Activated T-helper 2 cell treated with anti-CD3 and anti-CD28 coated beads, Interferon-gamma antibody, Interleukin-2, Interleukin-4, amounts not matched to agents 10 μg/mL and 5 μg/mL and 100 μg/mL, durations not matched to agents 14 hours and 24 hours and 36 hours (primary cell): ENCODE measurements at places on chromosomes 7 and 10.
A peak's percentile ranks its signal among the peaks of the same experiment; 100 is the strongest.

- H3K36me3 ChIP-seq, result no peaks in the 10 kb centered on the region
- no peak within 1 kb of the TSS for H3K27ac ChIP-seq
- peaks cover 40% of the 10 kb centered on the region for H3K27me3 ChIP-seq
- peak; percentile 58 for DNase-seq
Measured at GRCh38 chr7:129144095-129144833, at the start of gene TSPAN33. TSPAN33 (plus strand) TSS chr7:129144707; CDS start chr7:129144981, 274 bp downstream.

DNA sequence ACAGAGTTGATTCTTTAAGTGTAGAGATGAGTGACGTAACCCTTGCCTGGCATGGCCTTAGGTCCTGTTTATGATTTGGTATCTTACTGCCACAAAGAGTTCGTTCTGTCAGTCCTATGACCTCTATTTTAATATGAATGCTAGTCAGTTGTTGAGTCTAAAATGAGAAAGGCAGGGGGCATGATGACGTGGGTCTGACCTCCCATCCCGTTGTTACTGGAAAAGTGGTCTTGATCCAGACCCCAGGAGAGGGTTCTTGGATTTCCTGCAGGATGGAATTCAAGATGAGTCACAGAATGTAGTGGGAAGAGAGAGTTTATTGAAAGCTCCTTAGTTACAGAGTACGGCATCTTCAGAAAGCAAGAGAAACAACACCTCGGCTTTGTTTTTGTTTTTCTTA, 317.0 kb upstream of the COBL start:
- no peaks in the 10 kb centered on the region for H3K36me3 ChIP-seq
- no peak overlapping the region for H3K4me3 ChIP-seq
- no peak overlapping the region for H3K27ac ChIP-seq
- H3K4me1 ChIP-seq, result no peaks in the 10 kb centered on the region
- no peak for DNase-seq

GRCh38 chr7:108248418-108248817, 118.3 kb upstream of the LAMB4 start:
- H3K27me3 ChIP-seq, result no peaks in the 10 kb centered on the region
- DNase-seq, result no peak
- H3K4me3 ChIP-seq, result no peak overlapping the region
- H3K4me1 ChIP-seq, result peaks cover 3% of the 10 kb centered on the region

DNA sequence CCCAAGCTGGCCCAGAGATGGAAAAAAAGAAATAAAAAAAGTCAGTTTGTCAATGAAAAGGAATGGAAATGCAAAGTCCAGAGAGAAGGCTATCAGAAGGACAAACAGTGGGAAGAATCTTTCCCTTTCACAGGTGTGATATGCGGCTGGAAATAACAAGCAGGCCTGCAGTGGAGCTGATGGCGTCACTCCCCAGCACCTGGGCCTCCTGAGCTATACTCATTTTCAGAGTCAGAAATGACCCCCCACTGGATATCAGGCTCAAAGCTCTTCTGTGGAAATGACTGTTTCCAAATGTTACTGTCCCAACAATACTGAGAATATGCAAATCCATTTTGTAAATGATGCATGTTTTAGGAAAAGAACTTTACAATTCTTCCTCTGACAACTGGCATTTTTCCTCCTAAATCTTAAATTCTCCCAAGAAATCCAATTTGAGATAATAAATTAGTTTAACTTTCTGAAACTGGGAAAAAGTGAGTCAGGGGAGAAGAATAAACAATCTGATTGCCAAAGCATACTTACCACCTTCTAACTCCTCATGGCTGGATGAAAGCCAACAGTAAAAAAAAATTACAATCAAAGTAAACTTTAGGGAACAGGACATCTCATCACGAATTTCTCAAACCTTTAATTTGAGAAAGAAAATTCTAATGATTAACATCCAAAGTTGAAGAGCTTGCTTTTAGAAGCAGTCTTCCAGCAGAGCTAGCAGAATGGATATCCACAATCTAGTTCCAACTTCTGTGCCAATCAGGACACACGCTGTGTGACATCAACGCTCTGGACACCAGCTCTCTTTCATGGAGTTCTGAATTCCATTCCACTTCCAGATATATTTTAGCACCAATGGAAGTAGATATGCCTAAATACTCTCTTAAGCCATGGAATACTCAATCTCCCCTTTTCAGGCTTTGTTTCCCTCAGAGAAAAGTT, 5.3 kb upstream of the CUZD1 start:
- no peak overlapping the region for H3K27ac ChIP-seq
- peaks cover 27% of the 10 kb centered on the region for H3K4me1 ChIP-seq
- peaks cover 74% of the 10 kb centered on the region for H3K36me3 ChIP-seq
- no peak for DNase-seq

- H3K36me3 ChIP-seq, result no peaks in the 10 kb centered on the region
- H3K27ac ChIP-seq, result no peak overlapping the region
- no peaks in the 10 kb centered on the region for H3K4me1 ChIP-seq
- H3K4me3 ChIP-seq, result no peak overlapping the region
- peak; percentile 18 for DNase-seq
- H3K27me3 ChIP-seq, result peaks cover 3% of the 10 kb centered on the region
Measured at GRCh38 chr7:120805636-120806388, 52.1 kb downstream of the TSPAN12 start.

DNA sequence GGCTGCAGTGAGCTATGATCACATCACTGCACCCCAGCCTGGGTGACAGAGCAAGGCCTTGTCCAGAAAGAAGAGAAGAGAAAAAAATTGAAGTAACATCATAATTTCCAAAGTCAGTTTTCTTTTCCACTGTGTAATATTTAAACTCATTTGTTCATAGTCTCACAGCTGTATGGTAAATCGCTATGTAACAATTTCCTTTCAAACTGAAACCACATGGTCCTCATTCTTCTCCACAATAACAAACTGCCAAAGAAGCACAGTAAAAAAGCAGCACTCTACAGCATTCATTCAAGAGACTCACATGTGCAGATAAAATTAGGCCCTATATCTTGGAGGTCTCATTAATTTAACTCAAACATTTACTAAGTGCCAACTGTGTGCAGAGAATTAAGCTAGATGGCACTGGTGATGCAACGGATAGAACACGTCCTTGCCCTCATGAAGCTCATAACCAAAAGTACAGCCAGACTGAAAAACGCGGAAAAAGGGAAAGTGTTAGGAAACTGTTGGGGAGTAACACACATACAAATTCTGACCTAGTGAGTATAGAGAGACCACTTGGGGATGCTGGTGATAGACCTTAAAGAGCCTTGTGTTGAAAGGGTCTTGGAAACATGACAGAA, 174.0 kb upstream of the KCTD7 start:
- peaks cover 12% of the 10 kb centered on the region for H3K4me1 ChIP-seq
- H3K36me3 ChIP-seq, result peaks cover 7% of the 10 kb centered on the region
- no peak overlapping the region for H3K4me3 ChIP-seq
- no peaks in the 10 kb centered on the region for H3K27me3 ChIP-seq
- DNase-seq, result no peak
